Cardiac ventricle fibroblast (primary cell): ENCODE measurements at places on chromosomes 2 and 18. TPM values are rescaled to one million over a fixed set of nuclear protein-coding genes. Genes with fewer than 3 reads are reported as not detected.

The ALPG gene
- total RNA-seq: not detected in 2 replicates

The POMC gene
- 2.1 and 5.2 TPM in 2 replicates for total RNA-seq

The LGALSL gene
- 5.7 and 7.6 TPM in 2 replicates for total RNA-seq

The TSPYL6 gene
- total RNA-seq: not detected in 2 replicates

The FBXO36 gene
- 2.6 and 2.9 TPM in 2 replicates for total RNA-seq

The TDRD15 gene
- total RNA-seq: not detected in 2 replicates

The FAM110C gene
- total RNA-seq: not detected in 2 replicates

The TUBA3D gene
- not detected in 2 replicates for total RNA-seq

The ADNP2 gene
- 8.0 and 10.1 TPM in 2 replicates for total RNA-seq

The CDH19 gene
- total RNA-seq: 44.0 and 53.5 TPM in 2 replicates

The SPHKAP gene
- total RNA-seq: 0.05 TPM in 1 of 2 replicates, not detected in the other

The ABCG8 gene
- not detected in 2 replicates for total RNA-seq

The ICA1L gene
- 5.1 and 5.2 TPM in 2 replicates for total RNA-seq

The NT5DC4 gene
- total RNA-seq: 0.12 TPM in 1 of 2 replicates, not detected in the other

The NT5C1B gene
- 0.10 TPM in 1 of 2 replicates, not detected in the other for total RNA-seq

The FBLN7 gene
- total RNA-seq: 4.6 and 8.9 TPM in 2 replicates

The GREB1 gene
- 1.7 and 2.3 TPM in 2 replicates for total RNA-seq

The UGT1A1 gene
- not detected in 2 replicates for total RNA-seq

The RIT2 gene
- total RNA-seq: not detected in 2 replicates
